ENCODE measurements at places on chromosomes 12 and 14. TPM values are rescaled to one million over a fixed set of nuclear protein-coding genes. Genes with fewer than 3 reads are reported as not detected.

TRIP11 gene
- 23.0 TPM for polyA plus RNA-seq

RILPL1 gene
- 0.50 TPM for polyA plus RNA-seq

KRT71 gene
- polyA plus RNA-seq = not detected

CCDC60 gene
- not detected for polyA plus RNA-seq

TAS2R9 gene
- polyA plus RNA-seq = not detected

NGB gene
- polyA plus RNA-seq = 0.59 TPM
